GF-D8 (cell line): ENCODE measurements at places on chromosomes 5 and 9.

- DNase-seq, result no peak
Observed at GRCh38 chr9:96450613-96451528, 902 bp downstream of the HABP4 start.

GRCh38 chr5:68170826-68171558, 44.6 kb upstream of the PIK3R1 start:
- DNase-seq, result no peak

DNA sequence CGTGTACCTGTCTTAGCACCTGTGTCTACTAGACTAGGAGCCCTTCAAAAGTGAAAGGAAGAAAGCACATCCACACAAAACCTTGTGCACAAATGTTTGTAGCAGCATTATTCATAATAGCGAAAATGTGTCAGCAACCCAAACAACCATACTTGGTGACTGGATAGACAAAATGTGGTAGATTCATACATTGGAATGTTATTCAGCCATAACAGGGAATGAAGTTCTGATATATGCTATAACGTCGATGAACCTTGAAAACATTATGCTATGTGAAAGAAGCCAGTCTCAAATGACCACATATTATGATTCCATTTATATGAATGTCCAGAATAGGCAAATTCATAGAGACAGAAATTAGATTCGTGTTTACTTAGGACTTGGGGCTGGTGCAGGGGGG, 57.8 kb upstream of the LARP1 start:
- no peak for DNase-seq

GRCh38 chr5:90326995-90327394, 82.6 kb downstream of the CETN3 start:
- no peak for DNase-seq

DNA sequence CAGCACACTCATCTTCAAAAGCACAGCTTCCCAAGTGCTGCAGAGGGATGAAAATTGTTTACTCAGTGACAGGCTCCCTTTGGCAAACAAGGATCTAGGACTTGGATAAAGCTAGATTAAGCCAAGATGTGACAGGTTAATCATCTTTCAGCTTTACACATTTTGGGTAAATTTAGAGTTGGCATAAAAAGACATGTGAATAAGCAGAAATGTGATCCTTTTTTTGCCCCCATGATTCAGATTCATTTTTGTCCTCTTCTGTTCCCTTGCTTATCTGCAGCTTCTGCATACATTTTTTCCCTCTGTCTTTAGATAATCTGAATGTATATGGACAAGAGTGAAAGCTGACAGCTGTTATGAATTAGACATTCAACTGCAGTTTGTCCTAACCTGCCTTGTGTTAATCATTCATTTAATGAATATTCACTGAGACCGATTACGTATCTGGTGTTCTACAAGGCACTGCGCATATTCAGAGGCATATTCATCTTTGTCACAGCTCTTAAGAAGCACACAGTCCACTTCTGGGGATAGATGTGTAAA, 19.6 kb downstream of the ADAMTSL1 start:
- DNase-seq, result no peak

- no peak for DNase-seq
Observed at GRCh38 chr5:9545992-9546851, at the start of gene SEMA5A. Gene SEMA5A (minus strand): TSS chr5:9546075. CDS start chr5:9379946, 166,129 bp downstream.

- DNase-seq, result no peak
Observed at GRCh38 chr5:64165500-64166200, at the start of gene RNF180. Gene RNF180 (plus strand): TSS chr5:64165843. CDS start chr5:64200808, 34,965 bp downstream.

DNA sequence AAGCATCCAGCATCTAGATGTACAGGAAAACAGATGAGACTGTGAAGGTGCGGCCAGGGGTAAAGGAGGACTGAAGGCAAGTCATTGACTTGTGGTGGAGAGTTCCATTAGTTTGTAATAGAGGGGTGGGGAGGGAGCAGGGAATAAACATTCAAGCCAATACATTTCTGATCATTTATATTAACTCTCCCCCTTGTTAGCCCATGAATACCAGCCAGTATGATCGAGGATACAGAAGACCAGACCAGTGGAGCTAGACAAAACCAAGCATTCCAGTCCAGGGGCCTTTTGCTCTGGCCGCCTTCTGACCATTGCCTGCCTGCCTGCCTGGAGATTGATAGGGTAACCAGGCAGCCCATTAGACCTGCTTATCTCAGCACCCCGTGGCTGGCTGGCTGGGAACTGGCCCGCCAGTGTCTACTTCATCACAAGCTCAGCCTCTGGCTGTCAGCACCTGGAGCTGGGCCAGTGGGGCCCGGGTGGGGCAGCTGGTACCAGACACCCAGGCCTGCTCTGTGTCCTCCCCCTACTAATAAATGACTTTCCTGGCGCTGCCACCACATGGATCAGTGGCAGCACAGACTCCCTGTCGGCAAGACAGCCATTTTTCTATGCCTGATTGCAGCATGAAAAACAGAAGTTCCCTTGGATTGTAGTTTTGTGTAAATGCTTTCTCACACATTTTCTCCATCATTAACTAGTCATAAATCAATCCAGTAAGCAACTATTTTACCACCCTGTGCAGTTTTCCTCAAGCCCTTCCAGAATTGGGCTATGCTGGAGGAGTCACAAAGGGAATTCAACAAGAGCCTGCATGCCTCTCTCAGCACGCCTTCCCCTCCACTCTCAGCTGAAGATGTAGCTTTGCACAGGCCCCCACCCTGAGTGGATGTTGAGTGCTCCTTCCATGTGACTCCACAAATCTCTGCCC, 181.3 kb downstream of the SNCAIP start:
- DNase-seq, result no peak

GRCh38 chr9:131554843-131555351, 9.6 kb downstream of the PRRT1B start:
- no peak for DNase-seq

- DNase-seq, result no peak
Observed at GRCh38 chr5:136740228-136740627, 374.9 kb upstream of the TRPC7 start.

GRCh38 chr9:137807721-137808703, 69.6 kb upstream of the CACNA1B start:
- DNase-seq, result no peak

- DNase-seq, result no peak
Observed at GRCh38 chr9:109031241-109031640, 17.9 kb upstream of the CTNNAL1 start.

GRCh38 chr5:63323926-63324325, 638.3 kb downstream of the HTR1A start:
- no peak for DNase-seq

- DNase-seq, result no peak
Observed at GRCh38 chr5:18800293-18801025, 1166.2 kb downstream of the TAF11L14 start.

DNA sequence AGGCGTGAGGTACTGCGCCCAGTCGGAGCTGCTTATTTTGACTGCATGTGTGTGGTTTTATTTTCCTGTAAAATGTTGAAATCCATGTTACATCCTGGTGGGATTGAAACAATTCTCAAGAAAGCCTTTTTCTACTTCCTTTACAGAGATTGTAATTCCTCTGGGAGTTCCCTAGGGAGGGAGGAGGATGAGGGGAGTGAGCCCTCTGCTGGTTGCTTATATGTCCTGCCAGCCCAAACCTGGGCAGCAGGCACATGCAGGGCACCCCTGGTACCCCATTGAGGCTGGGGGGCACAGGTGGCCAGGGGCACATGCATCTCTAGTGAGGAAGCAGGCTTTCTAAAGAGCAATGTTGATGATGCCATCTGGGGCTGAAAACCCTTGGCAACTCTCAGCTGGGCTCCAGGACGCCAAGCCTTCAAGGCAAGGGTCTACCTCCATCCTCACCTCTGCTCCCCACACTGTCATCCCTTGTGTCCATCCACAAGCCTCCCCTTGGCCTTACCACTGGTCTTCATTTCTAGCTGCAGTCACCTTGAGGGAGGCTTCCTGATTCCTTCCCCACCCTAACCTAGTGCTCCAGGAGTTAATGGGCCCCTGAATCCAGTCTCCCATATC, 84.7 kb upstream of the TNFSF8 start:
- no peak for DNase-seq

GRCh38 chr9:107635101-107635802, 145.7 kb upstream of the KLF4 start:
- peak; percentile 63 for DNase-seq

- no peak for DNase-seq
Observed at GRCh38 chr9:84386753-84387152, 46.2 kb upstream of the SLC28A3 start.

- no peak for DNase-seq
Observed at GRCh38 chr9:107922260-107922659, 432.7 kb upstream of the KLF4 start.

DNA sequence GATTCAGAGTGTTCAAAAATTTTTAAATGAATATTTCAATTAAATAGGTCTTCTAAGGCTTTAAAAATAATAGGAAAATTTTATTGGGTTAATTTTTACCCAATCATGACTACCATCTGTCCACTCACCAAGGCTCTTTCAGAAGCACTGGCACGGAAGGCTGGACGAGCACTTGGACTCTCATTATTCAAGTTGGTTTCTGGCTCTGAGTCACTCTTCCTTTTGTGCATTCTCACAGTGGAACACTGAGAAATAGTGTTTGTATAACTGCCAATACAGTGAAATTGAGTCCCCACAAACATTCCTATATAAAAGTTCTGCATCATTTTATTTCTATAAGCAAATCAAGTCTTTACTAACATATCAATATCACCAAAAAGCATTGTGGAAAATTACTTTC, 1149.0 kb downstream of the EFNA5 start:
- no peak for DNase-seq

GRCh38 chr5:133902511-133903118, 65.8 kb downstream of the C5orf15 start:
- no peak for DNase-seq

- no peak for DNase-seq
Observed at GRCh38 chr9:125508249-125508648, 198.8 kb downstream of the MAPKAP1 start.

DNA sequence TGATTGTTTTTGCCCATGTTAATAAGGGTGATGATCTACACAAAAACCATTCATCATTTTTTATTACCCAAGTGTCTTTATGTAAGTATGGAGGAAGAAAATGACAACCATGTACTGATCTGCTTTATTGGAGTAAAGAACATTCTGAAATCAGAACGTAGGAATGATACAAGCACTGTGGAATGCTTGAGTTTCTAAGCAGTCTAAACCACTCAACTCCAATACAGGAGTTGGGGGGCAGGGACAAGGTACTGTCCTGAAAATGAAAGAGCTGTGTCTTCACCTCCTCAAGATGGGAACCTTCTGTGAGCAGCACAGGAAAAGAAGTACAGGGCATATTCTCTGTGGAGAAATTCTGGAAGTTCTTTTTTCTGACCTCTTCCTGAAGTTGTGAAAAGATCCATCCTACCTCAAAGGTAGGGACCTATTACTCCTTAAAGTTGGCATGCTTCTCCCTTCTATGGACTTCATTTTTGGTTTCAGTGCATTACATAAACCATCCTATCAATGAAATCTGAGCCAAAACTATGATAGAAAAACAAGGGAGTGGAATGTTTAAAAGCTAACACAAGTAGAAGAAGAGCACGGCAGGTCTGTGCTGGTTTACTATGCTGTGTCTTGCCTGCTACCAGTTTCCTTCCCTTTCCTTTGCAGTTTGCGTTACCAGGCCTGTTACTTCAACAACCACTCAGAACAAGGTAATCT, 202.6 kb downstream of the SEMA5A start:
- no peak for DNase-seq

- no peak for DNase-seq
Observed at GRCh38 chr9:76018761-76019160, 128.3 kb downstream of the PCSK5 start.

GRCh38 chr5:61342071-61342501, 10.0 kb downstream of the ZSWIM6 start:
- no peak for DNase-seq

DNA sequence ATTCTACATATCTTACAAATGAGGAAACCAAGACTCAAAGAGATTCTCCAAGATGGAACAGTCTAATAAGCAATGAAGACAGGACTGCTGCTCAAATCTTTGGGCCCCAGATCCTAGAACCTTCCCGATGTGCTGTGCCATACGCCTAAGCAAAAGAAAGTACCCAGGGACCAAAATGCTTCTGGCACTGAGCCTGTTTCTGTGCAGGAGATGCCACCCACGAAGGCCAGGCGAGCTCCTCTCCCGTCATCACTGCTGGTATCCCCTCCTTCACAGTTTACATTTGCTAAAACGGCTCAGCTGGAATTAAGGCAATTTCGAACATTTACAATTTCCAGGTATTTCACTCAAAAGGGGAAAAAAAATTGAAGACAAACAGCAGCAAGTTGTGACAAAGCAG, 277.5 kb downstream of the DENND1A start:
- DNase-seq, result no peak

DNA sequence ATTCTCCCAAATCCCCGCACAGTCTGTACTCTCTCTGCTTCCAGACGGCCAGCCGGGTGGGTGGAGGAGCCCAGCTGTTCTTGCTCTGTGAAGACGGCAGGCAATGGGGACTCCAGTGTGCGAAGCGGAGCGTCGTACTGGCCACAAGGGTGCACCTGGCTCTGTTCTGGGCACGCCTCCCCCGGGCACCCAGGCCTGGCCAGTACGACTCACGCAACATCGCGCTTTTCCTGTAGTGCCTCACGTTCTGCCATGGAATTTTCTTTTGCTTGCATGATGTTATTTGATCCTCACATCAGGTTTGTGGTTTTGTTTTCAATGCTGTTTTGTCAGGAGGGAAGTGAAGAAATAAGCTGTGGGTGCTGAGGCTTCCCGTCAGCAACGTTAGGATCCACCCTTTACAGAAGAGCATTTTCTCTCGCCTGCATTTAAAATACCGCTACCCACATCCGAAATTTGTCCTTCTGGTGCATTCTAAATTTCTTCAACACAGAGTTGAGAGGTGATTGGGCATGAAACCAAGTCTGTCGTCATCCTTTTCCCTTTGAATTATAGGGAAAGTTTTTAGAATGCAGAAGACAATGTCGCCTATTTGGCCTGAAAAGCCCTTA, 311.7 kb downstream of the TRIM36 start:
- peak; percentile 91 for DNase-seq

GRCh38 chr5:171312129-171312974, 3.3 kb downstream of the TLX3 start:
- no peak for DNase-seq

- DNase-seq, result no peak
Observed at GRCh38 chr9:107292821-107293542, 9.9 kb downstream of the RAD23B start.

DNA sequence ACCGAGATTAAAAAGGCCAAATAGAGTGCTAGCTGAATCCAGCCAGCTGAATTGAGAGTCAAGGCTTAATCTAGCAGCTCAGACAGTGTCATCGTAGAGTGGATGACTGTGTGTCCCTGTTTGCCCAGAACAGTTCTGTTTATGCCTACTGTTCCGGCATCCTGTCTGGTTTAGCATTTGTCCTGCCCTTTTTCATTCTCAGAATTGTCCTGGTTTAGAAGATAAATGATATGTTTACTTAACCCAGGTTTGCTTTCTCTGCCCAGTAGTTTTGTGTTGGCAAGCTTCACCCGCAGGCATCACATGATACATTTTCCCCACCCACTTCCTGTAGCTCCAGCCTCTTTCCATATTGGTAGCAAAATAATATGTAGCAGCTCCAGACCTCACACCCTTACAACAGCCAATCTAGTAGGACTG, 41.3 kb upstream of the ZSWIM6 start:
- DNase-seq, result no peak

DNA sequence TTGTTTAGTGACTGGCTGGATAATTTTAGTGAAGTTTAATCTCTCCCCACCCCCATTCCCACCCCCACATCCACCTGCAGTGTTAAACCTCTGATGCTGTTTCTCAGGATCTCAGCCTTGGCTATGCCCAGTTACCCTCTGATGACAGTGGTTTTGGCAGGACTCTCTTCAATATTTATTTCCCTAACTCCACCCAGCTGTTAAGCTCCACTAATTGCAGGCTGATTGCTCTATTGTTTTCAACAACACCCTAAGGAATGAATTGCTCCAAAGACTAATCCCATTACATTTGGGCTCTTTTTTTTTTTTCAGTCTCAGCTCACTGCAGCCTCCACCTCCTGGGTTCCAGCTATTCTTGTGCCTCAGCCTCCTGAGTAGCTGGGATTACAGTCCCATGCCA, 46.3 kb downstream of the PHAX start:
- no peak for DNase-seq
